ENCODE measurements at places on chromosomes 16 and 17. TPM values are rescaled to one million over a fixed set of nuclear protein-coding genes. Genes with fewer than 3 reads are reported as not detected.
A peak's percentile ranks its signal among the peaks of the same experiment; 100 is the strongest.

DNA sequence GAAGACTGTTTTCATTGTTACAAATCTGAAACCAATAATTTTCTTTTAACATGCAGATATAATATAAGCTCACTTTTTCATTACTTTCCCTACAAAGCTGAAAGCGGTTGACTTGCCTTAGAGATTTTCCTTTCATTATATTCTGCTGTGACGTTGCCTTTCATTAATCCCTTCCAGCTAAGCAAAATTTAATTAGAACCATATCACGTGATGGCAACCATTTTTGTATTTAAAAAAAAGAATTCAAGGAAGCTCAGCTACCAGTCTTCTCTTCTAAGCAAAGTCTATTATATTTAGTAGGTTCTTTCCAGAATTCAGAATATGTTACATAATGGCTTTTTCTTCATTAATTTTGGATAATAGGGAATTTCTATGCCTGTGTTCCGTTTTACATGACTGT lies 186.5 kb downstream of the PRKCA start:
- H3K36me3 ChIP-seq, result no peaks in the 10 kb centered on the region
- H3K4me3 ChIP-seq, result no peak overlapping the region
- no peaks in the 10 kb centered on the region for H3K4me1 ChIP-seq
- H3K27me3 ChIP-seq, result no peaks in the 10 kb centered on the region

DNA sequence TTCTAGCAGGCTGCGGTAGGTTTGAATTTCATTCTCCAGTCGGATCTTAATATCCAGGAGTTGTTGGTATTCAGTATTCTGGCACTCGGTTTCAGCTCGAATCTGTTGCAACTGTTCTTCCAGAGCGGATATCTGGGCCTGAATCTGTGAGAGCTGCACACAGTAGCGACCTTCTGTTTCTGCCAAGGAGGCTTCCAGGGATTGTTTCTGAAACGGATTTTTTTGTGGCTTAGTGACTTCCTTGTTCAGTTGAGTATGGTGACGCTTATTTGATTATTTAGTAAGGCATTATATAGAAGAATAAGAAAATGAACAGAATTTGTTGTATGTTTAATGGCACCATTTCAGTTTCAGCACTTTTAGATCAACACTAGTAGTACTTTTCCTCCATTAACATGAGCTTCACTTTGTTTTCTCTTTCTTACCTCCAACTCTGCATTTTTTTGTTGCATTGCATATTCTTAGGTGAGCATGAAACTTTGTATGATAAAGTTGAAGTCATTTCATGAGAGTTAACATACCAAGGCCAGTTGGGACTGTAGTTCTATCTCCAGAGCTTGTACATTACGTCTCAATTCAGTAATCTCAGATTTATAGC lies 2.8 kb downstream of the KRT10 start:
- peaks cover 17% of the 10 kb centered on the region for H3K36me3 ChIP-seq
- no peaks in the 10 kb centered on the region for H3K27me3 ChIP-seq
- peaks cover 22% of the 10 kb centered on the region for H3K4me1 ChIP-seq
- no peak for DNase-seq
- peak overlapping the region; percentile 85 for H3K27ac ChIP-seq

SYT17 gene
- 0.15 TPM for total RNA-seq

DNA sequence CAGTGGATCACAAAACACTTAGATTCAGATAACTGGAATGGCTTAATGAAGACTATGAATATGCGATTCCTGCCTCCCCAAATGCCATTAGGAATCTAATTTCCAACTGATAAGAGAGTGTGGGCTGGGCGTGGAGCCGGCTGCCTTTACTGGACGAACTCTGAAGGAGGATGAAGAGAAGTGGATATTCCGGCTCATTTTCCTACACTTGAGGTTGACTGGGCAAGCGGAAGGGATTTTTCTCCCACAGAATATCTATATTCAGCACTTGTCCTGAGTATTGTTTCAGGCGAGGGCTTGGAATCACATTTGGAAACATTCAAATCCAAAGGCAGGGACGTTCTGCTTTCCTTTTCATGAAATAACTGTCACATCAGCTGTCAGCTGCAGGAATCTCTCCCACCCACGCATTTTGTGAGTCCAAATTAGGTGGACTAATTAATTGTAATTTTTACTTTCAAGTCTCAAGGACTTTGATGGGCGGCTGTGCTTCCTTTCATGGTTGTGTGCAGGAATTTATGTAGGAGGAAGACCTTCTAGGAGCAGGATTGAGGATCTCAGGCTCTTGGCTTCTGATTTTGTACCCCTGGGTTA lies 138.5 kb downstream of the PITPNC1 start:
- no peak overlapping the region for H3K27ac ChIP-seq
- peaks cover 13% of the 10 kb centered on the region for H3K4me1 ChIP-seq
- no peak overlapping the region for H3K4me3 ChIP-seq
- no peak for DNase-seq
- H3K27me3 ChIP-seq, result no peaks in the 10 kb centered on the region

CRAMP1 gene
- total RNA-seq, result 8.4 TPM

DNA sequence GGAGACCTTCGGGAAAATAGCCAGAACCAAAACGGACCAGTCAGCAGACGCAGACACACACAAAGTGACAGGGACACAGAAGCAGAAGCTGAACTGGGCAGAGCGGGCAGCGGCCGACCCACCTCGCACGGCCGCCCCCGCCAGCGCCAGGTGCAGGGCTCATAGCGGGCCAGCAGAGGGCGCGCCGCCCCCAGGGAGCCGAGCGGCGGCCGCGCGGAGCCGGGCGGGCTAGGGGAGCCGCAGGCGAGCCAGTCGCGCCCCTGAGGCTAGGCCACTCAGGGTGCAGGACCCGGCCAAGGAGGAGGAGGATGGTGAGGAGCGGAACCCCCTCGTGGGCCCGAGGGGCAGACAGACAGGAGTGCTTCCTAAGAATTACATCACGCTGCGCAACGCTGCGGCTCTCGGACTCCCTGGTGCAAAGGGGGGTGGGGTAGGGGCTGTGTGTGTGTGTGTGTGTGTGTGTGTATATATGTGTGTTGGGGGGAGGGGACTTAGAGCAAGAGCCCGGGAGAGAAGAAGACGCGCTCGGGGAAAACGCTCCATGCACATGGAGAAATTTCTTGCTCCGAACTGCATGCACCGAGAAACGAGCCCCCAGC lies 913 bp upstream of the NOG start:
- DNase-seq, result peak; percentile 46
- H3K4me3 ChIP-seq, result peak overlapping the region; percentile 67
- no peaks in the 10 kb centered on the region for H3K27me3 ChIP-seq
- no peaks in the 10 kb centered on the region for H3K36me3 ChIP-seq
- H3K27ac ChIP-seq, result peak overlapping the region; percentile 82
- peaks cover 27% of the 10 kb centered on the region for H3K4me1 ChIP-seq

- H3K27ac ChIP-seq, result no peak overlapping the region
- H3K4me1 ChIP-seq, result no peaks in the 10 kb centered on the region
- no peaks in the 10 kb centered on the region for H3K27me3 ChIP-seq
- DNase-seq, result no peak
- H3K4me3 ChIP-seq, result no peak overlapping the region
Observed at GRCh38 chr17:73658821-73659515, 14.7 kb upstream of the SDK2 start.

DBNDD1 gene
- 25.9 TPM for total RNA-seq

- no peaks in the 10 kb centered on the region for H3K4me1 ChIP-seq
- no peak for DNase-seq
- H3K36me3 ChIP-seq, result no peaks in the 10 kb centered on the region
- no peak overlapping the region for H3K4me3 ChIP-seq
- no peaks in the 10 kb centered on the region for H3K27me3 ChIP-seq
- H3K27ac ChIP-seq, result no peak overlapping the region
Observed at GRCh38 chr16:29204806-29205135, 201.7 kb downstream of the NPIPB11 start.

TNP2 gene
- total RNA-seq, result not detected

SIAH1 gene
- 20.0 TPM for total RNA-seq

GRCh38 chr16:75570396-75571065 lies 4.4 kb downstream of the GABARAPL2 start:
- H3K27ac ChIP-seq, result peak overlapping the region; percentile 46
- H3K36me3 ChIP-seq, result no peaks in the 10 kb centered on the region
- DNase-seq, result no peak
- H3K4me1 ChIP-seq, result peaks cover 27% of the 10 kb centered on the region
- H3K4me3 ChIP-seq, result no peak overlapping the region

DNA sequence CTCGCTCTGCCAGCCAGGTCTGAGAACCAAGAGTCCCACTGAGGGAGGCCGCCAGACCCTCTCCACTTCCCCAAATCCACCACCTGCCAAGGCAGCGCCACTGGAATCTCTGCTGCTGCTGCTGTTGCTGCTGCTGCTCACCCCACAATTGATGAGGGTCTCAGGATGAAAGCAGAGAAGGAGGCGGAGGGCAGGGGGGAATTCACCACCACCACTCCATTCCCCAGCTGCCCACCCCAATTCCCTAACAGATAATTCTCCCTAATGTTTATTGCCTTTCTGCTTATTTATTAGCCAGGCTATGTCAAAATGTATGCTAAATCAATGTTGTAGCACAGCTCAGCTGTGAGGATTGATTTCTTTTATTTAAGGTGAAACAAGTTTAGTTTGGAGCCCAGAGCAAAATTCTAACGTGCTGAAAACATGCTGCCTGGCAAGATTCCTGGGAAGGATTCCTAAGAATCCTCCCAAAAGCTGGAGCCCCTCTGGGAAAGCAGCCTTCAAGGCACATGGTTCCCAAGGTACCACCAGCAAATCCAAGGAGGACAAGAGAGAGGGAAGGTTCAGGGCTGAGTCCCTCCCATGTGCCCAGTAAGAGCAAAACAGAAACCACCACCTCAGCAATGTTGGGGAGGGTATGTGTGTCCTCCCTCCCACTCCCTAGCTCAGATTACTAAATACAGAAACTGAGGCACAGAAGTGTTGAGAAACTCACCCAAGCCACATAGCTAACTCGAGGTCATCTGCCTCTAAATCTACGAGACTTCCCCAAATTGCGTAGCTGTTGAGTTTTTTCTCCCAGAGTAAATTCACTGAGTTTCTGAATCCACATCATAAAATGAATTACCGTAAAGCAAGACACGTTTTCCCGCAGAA lies 12.2 kb upstream of the CDH5 start:
- no peak overlapping the region for H3K27ac ChIP-seq
- no peak overlapping the region for H3K4me3 ChIP-seq
- no peaks in the 10 kb centered on the region for H3K27me3 ChIP-seq
- no peak for DNase-seq

- H3K27ac ChIP-seq, result no peak overlapping the region
- H3K36me3 ChIP-seq, result no peaks in the 10 kb centered on the region
- H3K27me3 ChIP-seq, result peaks cover 14% of the 10 kb centered on the region
- DNase-seq, result no peak
Observed at GRCh38 chr17:58252141-58252540, 13.8 kb downstream of the LPO start.

KCNH6 gene
- total RNA-seq, result not detected

CHST4 gene
- not detected for total RNA-seq

RUNDC3A gene
- not detected for total RNA-seq

DNA sequence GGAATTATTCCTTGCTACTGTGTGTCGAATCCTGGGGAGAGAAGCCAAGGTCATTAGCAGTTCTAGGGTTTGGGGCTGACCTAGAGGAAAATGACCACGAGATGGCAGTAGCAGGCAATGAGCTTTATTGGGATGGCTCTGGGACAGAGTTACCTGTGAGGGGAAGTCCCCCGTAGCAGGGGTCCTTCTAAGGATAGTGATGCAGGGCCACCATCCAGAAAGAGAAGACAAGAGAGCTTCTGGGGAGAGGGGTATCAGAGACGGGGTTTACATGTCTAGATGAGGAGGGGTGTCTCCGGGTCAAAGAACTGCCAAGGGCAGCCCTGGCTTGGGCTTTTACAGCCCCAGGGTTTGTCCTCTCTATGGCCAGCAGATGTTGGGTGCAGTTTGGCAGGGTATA lies 6.4 kb upstream of the GGT6 start:
- no peaks in the 10 kb centered on the region for H3K27me3 ChIP-seq
- no peaks in the 10 kb centered on the region for H3K36me3 ChIP-seq
- H3K4me1 ChIP-seq, result peaks cover 5% of the 10 kb centered on the region

TIMP2 gene
- total RNA-seq, result 27.2 TPM

DNA sequence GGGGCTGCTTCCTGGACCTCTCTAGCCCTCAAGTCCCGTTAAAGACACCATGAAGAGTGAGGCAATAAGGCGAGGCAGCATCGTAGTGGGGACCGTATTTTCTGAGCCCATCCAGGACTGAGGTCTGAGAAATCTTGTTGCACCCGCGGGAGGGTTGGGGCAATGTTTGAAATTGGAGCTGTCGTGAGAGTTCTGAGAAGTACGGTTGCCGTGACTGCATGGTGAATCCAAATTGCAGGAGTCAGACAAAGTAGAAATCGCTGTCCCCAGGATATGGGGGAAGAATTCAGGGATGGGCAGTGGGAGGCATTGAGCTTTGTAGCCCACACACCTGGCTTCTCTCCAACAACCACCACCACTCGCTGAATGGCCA lies 42.0 kb upstream of the RPL38 start:
- H3K4me1 ChIP-seq, result no peaks in the 10 kb centered on the region
- no peak overlapping the region for H3K27ac ChIP-seq
- peaks cover 5% of the 10 kb centered on the region for H3K27me3 ChIP-seq
- DNase-seq, result no peak
- H3K4me3 ChIP-seq, result no peak overlapping the region
- no peaks in the 10 kb centered on the region for H3K36me3 ChIP-seq

- no peak overlapping the region for H3K4me3 ChIP-seq
- no peaks in the 10 kb centered on the region for H3K4me1 ChIP-seq
- no peak for DNase-seq
Observed at GRCh38 chr17:41492351-41492750, 2.6 kb upstream of the KRT36 start.

GRCh38 chr17:8481089-8481488 lies 45.4 kb downstream of the NDEL1 start:
- no peak for DNase-seq
- H3K27me3 ChIP-seq, result no peaks in the 10 kb centered on the region
- H3K4me3 ChIP-seq, result no peak overlapping the region
- H3K27ac ChIP-seq, result no peak overlapping the region
- no peaks in the 10 kb centered on the region for H3K36me3 ChIP-seq

FMNL1 gene
- total RNA-seq, result 0.22 TPM

DNA sequence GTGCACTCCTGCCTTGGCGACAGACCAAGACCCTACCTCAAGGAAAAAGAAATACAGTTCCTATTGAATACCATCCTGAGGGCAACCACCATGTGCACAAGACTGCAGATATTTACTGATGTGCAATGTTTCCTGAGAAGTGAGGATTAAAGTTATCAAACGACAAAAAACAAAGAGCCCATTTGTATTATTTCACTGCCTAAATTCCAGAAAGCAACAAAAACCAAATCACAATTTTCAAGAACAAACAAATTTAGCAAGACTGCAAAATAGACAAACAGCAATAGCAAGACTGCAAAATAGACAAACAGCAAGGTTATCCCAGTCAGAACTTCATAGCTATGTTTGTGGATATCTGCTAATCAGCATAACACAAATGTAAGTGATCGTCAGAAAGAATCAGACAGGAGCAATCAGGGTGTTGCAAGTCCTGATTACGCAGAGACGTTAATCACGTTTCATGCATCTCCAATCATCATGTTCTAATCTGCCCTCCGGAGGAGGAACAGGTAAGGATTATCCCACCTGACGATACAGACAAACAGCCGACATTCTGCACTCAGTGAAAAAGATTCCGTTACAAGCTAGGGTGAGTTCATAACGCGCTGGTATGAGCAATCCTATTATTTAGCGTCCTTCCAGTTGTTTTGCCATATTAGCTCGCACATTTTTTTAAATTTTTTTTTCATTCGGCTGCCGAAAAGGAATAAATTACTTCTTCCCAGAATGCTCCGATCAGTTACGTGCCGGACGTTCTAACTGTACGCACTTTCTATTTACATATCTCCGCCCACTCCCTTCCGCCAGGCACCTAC lies 2.9 kb downstream of the TMEM107 start:
- no peaks in the 10 kb centered on the region for H3K27me3 ChIP-seq
- H3K4me3 ChIP-seq, result peak overlapping the region; percentile 41
- DNase-seq, result peak; percentile 85
- no peaks in the 10 kb centered on the region for H3K36me3 ChIP-seq
- H3K4me1 ChIP-seq, result peaks cover 8% of the 10 kb centered on the region
